ENCODE measurements at places on chromosomes 2 and 18. TPM values are rescaled to one million over a fixed set of nuclear protein-coding genes. Genes with fewer than 3 reads are reported as not detected.

Gene ERBB4
- total RNA-seq: not detected

Gene HOXD10
- not detected for total RNA-seq

Gene HOXD12
- total RNA-seq: 0.25 TPM

Gene FAM161A
- 6.3 TPM for total RNA-seq

Gene GIGYF2
- 60.9 TPM for total RNA-seq

Gene TXNDC2
- not detected for total RNA-seq

Gene NEU2
- total RNA-seq: not detected

Gene KATNAL2
- total RNA-seq: 13.9 TPM

Gene ABCG8
- not detected for total RNA-seq

Gene VSNL1
- total RNA-seq: not detected

Gene SLC14A1
- total RNA-seq: not detected

Gene MTHFD2
- 375 TPM for total RNA-seq

Gene LYPD6
- total RNA-seq: not detected

Gene IKZF2
- 20.0 TPM for total RNA-seq

Gene CNRIP1
- total RNA-seq: not detected

Gene CRYBA2
- not detected for total RNA-seq

Gene MOGAT1
- not detected for total RNA-seq

Gene POTEJ
- 0.10 TPM for total RNA-seq

Gene STARD6
- not detected for total RNA-seq

Gene FAM168B
- total RNA-seq: 85.3 TPM

Gene ARHGEF4
- total RNA-seq: 1.3 TPM

Gene C2orf80
- not detected for total RNA-seq

Gene ABCG5
- total RNA-seq: not detected

Gene IHH
- not detected for total RNA-seq

Gene AAMP
- total RNA-seq: 59.7 TPM

Gene GPR55
- not detected for total RNA-seq

Gene PTGR3
- 14.9 TPM for total RNA-seq

Gene RSAD2
- total RNA-seq: not detected

Gene CXCR4
- 289 TPM for total RNA-seq

Gene EPB41L5
- total RNA-seq: 13.1 TPM

Gene NAT8
- total RNA-seq: not detected

Gene INHBB
- not detected for total RNA-seq

Gene GAREM2
- not detected for total RNA-seq

Gene TMBIM1
- 27.6 TPM for total RNA-seq

Gene PAX3
- not detected for total RNA-seq

Gene ANTXR1
- total RNA-seq: not detected

Gene KIF5C
- total RNA-seq: 22.2 TPM

Gene MYOM1
- total RNA-seq: 2.3 TPM

Gene APOB
- not detected for total RNA-seq

Gene HNMT
- total RNA-seq: not detected

Gene CNGA3
- total RNA-seq: not detected

Gene CDK15
- not detected for total RNA-seq

Gene PLA2R1
- total RNA-seq: not detected

Gene CXCR1
- not detected for total RNA-seq

Gene SLC4A5
- total RNA-seq: 7.0 TPM

Gene CDH2
- total RNA-seq: not detected

Gene FKBP1B
- 1.5 TPM for total RNA-seq

Gene LRATD1
- total RNA-seq: not detected

Gene TMEM150A
- total RNA-seq: 1.1 TPM

Gene MYL1
- not detected for total RNA-seq

Gene SLC4A3
- total RNA-seq: not detected

Gene TCF23
- total RNA-seq: not detected

Gene SERPINB13
- not detected for total RNA-seq

Gene CFAP53
- 0.86 TPM for total RNA-seq

Gene THADA
- 30.1 TPM for total RNA-seq

Gene SGPP2
- not detected for total RNA-seq

Data from OCI-LY7 (cell line).